GM23338 (cell line): ENCODE measurements at places on chromosomes 1 and 21. TPM values are rescaled to one million over a fixed set of nuclear protein-coding genes. Genes with fewer than 3 reads are reported as not detected.
A peak's percentile ranks its signal among the peaks of the same experiment; 100 is the strongest.

The COL24A1 gene
- total RNA-seq, result 1.3 and 2.1 TPM in 2 replicates

The ABCA4 gene
- total RNA-seq, result 0.08 TPM in 1 of 2 replicates, not detected in the other

The TMEM82 gene
- total RNA-seq, result not detected in 2 replicates

- peak; percentile 19 for DNase-seq
These were observed 201.7 kb downstream of the CRB1 start for GRCh38 chr1:197469620-197470210.

The CLDN17 gene
- not detected in 2 replicates for total RNA-seq

GRCh38 chr1:20726118-20726911 is 6.2 kb downstream of the SH2D5 start:
- no peak for DNase-seq

The RGS16 gene
- total RNA-seq, result 15.4 and 18.2 TPM in 2 replicates

GRCh38 chr21:45130324-45130774 is 56.0 kb downstream of the ADARB1 start:
- no peak for DNase-seq
